ENCODE measurements at places on chromosomes 12 and 14.

DNA sequence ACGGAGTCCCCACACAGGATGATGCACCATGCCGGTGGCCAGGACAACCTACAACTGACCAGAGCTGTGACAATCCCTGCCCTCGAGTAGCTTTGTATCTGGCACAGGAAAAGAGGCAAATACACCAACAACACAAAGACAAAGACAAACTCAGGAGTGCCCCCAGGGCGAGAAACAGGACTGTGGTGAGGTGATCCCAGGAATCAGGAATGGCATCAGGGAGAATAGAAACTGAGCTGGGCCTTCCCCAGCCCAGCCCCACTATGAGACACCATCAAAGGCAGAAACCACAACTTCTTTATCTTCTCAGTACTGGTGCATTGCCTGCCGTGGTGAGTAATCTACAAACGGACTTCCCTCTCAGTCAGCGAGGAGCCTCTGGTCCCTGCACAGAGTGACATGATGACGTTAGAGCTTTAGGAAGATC, 157.7 kb downstream of the TTC7B start:
- no peak for DNase-seq

GRCh38 chr12:111355201-111355925, 13.5 kb downstream of the PHETA1 start:
- no peak for DNase-seq

DNA sequence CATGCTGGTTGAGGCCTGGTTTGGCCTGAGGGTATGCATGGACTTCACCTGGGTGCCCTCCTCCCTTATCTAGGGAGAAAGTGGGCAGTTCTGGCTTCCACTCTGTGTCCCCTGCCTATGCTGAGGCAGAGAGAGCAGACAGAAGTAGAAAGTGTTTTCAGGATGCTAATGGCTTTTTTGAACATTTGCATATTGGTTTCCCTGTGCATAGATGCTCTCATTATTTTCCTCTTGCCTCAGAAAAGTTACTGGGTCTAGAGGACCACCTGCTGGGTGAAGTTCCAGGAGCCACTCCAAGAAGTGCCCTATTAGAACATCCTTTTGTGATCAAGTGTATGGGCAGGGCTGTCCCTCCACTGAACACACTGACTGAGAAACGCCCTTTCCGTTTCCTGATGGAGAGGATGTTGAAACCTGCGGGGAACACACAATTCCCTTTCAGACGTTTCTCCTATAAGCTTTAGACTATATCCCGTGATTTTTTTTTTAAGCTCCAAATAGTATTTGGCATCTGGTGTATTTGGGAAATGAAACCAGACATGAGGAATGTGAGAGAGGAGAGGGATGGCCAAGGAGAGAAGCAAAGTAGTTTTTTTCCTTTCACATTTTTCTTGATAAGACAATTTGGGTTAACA, 66.6 kb downstream of the DAAM1 start:
- peak; percentile 85 for DNase-seq

- DNase-seq = no peak
Measured at GRCh38 chr12:112606611-112607365, 184.8 kb upstream of the RPH3A start.

DNA sequence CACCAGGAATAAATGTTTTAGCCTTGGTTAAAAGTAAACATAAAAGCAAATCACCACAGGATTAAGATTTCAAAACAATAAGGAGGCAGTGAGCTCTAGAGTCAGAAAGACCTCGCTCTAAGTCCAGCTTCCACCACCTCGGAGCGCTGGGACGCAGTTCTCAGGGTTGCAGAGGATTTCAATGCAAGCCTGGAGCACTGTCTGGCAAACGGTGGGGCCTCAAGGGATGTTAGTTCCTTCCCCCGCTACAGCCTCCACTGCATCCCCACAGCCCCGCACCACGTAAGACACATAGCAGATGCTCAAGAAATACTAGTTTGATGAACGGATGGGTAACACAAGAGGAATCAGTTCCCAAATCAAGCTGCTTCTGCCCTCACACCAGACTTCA, 39.3 kb upstream of the TMCC3 start:
- DNase-seq = no peak

- DNase-seq = no peak
Measured at GRCh38 chr12:18612971-18613370, 124.8 kb downstream of the PLCZ1 start.

- DNase-seq = no peak
Measured at GRCh38 chr12:12020762-12021161, 50.0 kb upstream of the BCL2L14 start.

DNA sequence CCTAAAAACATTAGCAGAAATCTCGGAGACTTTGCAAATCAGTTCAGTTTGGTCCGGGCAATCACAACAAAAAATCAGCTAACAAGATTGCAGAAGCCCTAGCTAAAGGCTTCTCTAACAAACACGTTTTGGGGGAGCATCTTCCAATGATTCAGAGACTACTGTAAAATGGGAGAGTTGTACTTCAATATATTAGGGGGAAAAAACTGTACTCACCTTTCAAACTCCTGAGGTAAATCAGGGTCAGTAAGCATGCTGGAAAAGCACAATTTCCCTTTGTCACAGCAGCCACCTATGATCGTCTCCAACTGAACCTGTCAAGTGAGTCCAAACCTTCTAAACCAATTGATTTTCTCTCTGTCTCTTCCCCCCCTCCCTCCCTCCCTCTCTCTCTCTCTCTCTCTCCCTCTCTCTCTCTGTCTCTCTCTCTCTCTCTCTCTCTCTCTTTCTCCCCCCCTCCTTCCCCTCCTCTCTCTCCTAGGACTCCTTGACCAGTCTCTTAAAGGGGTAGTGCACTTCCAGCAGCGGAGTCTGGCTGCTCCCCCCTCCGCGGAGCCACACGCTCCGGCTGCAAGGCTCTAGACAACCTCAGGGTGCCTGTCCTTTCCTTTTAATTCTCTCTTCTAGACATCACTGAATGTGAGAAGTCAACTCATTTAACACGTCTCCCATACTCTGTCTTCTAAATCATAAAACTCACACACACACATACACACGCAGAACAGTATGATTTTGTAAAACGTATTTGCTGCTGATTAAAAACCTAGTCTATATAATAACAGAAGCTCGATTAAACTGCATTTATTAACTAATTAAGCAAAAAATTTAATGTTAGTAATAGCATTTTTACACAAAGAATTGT, at the start of gene SOX5:
Gene SOX5, minus strand, starts transcription at position 323 of the 862 bp plus-strand sequence. Its CDS starts 69 bp downstream, at position 254.
- DNase-seq = peak; percentile 67

- peak; percentile 76 for DNase-seq
Measured at GRCh38 chr14:92414690-92415445, 91.9 kb downstream of the SLC24A4 start.

DNA sequence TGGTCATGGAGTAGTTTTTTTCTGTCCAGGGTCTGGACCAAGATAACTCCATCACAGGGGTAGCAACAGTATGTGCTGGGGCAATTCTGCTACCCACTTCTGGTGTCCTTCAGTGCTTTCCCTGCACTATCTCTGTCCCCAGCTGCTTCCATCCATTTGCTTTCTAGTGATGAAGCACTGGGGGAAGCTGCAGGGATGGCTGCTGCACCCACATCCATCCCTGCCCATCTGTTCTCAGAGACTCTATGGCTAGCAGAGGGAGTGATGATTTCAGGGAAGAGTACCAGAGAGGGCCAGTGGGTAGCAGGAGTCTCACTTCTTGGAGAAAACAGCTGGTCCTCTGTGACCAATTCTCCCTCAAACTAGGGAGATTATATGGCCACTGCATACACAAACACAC, 44.1 kb downstream of the ETV6 start:
- no peak for DNase-seq

- DNase-seq = peak; percentile 94
Measured at GRCh38 chr14:102893452-102893851, 29.0 kb upstream of the AMN start.

DNA sequence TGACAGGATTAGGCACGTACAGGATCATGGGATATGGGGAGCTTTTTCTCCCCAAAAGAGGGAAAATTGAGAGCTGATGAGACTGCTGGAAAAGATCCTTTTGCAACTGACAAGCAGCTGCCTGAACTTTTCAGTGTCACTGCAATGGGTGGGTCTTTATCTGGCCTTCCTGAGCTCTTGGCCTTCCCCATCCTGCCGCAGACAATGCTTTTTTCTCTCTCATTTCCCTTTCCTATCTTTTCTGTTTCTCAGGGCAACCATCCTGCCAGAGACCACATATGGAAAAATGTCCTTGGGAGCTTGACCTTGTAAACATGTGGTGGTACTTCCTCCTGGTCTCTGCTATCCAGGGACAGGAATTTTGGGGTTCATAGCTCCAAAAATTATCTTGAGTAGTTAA, 75.8 kb downstream of the CALM1 start:
- DNase-seq = no peak

DNA sequence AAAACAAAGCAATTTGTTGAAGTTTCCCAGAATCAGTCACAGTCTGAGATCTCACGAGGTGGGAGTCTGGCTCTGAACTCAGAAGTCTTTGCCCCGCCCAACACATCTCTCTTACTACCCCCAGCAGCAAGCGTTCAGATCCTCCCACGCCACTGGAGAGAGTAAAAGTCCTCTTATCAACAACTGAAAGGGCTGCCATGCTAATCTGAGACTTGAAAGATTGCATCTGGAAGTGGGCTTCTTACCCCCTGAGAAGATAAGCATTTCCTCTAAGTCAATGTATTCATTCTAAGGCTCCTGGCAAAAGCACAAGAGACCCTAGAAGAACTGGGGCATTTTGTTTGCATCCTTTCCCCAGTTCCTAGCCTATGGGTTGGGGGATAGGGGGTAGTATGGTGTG, 34.1 kb upstream of the STON2 start:
- no peak for DNase-seq

DNA sequence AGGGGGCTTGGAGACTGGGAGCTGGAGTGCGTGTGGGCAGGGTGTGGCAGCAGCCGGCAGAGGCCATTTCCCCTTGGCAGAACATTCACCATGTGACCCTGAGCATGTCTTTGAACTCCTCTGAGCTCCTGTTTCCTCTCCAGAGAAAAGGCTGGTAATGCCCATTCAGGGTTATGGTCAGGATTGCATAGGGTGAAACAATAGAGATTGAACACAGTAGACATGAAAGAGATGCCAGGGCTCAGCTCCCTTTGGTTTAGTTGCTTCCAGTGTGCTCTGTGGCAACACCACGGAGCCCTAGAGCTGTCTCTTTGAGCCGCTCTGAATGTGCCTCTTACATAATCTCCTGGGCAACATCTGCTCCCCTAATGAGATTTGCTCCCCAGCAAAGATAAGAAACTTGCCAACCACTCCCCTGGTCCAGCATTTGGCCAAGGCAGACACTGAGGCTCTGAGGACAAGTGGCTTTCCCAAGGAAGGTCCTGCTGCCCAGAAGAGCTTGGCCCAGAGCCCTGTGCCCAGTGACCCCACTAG, 4.6 kb downstream of the IFI27 start:
- DNase-seq = no peak

DNA sequence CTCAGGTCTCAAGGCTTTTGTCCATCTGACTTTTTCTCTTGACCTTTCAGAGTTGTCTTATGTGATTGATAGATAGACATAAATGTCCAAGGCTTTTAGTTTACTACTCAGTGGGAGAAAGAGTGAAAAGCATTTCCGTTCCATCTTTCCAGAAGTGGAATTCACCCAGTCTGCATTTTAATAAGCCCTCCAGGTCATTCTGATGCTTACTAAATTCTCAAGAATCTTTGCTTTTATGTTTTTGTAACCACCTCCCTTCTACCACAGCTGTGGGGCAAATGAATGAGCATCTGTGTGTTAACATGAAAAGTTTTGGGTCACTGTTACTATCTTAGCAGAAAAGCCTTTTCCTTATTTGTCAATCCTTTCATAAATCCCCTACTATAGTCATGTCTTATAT, 251.4 kb downstream of the LRIG3 start:
- no peak for DNase-seq

DNA sequence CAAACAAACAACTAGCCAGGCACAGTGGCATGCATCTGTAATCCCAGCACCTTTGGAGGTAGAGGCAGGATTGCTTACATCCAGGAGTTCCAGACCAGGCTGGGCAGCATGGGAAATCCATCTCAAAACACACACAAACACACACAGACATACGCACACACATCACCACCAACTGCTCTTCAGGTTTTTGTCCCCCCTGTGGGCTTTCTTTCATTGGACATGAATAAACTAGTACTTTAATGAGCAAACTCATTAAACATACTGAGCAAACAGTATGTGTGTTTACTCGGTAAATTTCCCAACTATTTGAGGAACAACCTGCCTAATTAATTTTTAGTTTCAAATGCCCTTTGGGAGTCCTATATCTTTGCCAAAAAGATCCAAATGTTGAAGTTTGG, 10.1 kb upstream of the RASSF3 start:
- DNase-seq = no peak

DNA sequence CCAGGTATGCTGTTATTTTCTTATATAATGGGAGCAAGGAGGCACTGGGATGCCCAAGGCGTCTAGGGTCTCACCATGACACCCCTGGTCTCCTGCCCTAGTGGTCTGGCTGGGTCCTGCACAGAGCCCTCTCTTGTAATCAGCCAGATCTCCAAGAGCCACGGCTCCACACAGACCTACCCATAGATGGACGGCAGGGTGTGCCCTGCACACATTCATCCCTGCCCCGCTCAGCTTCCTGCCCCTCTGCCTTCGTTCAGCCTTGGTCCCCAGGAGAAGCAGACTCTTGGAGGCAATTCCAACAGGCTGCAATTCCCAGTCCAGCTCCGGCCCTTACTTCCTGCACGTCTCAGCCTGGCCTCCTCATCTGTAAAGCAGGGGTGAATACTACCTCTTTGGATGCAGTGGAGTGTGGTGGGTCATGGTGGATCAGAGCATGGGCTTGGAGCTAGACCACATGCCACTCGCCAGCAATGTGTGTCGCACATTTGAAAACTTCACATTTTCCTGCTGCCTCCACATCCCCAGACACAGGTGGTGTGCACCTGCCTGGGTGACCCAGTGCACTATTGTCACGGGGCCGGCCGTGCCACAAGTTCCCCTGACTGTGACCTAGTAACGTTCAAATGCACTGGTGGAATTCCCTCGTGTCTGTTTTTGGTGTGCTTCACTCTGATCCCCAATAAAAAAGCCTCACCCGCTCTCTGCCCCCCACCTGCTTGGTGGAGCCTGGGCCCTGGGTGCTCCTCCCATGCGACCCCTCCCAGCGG, 171.1 kb upstream of the PRMT8 start:
- no peak for DNase-seq

- DNase-seq = peak; percentile 93
Measured at GRCh38 chr12:93778306-93778705, 101.1 kb downstream of the CRADD start.

DNA sequence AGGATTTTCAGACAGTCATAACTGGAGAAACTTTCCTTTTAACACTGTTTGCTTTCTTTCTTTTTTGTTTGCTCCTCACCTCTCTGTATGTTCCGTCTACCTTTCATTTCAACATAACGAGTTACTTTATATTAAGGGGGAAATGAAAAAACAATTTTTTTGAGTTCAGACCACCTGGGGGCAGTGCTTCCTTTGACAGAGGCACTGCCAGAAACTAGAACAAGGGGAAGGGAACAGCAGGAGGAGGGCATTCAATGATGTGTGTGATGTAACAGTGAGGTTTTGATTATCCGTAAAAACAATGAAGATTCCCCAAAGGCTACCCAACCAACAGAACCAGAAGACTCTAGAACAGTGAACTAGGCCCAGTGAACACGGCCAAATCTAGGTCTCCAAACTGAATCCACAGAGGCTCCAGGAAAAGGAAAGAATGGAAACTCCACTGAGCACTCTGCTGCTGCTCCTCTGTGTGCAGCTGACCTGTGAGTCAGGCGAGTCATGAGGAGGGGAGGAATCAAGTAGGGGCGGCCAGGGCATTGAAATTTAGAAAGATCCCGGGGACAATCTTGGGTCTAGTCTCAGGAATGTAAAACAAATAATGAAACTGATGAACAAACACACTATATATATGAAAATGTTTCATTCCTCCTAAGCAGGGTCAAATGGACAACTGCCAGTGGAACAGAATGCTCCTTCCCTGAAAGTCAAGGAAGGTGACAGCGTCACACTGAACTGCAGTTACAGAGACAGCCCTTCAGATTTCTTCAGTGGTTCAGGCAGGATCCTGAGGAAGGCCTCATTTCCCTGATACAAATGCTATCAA, 323.5 kb downstream of the DAD1 start:
- peak; percentile 37 for DNase-seq
